ENCODE measurements at places on chromosomes 7 and 10.

- no peak for DNase-seq
These were observed 4.3 kb upstream of the STX1A start for GRCh38 chr7:73723813-73724212.

DNA sequence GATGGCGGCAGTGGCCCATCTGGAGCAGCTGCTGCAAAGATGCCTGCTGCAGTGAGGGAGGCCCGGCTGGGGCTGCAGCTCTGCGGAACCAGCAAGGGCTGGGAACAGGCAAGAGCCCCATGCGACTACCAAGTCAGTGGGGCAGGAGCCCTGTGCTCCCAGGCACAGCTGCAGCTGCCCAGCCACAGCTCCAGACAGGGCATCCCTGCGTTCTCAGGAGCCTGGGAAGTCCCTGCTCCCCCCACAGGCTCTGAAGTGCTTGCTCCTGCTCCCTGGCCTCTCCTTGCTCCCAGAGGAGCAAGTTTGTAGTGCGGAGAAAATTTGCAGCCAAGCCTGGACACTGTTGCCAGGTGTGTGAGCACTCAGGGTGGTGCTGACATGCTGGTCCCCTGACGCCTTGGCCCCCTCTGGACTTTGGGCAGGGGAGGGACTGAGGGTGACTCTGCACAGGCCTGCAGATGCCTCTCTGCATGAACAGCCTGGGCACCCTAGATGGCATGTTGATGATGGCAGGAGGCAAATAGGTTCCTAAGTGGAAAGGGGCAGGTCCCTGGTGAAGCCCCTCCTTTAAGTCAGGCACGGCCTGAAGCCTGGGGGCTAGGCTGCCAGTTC, 105.6 kb downstream of the LYZL1 start:
- no peak for DNase-seq

DNA sequence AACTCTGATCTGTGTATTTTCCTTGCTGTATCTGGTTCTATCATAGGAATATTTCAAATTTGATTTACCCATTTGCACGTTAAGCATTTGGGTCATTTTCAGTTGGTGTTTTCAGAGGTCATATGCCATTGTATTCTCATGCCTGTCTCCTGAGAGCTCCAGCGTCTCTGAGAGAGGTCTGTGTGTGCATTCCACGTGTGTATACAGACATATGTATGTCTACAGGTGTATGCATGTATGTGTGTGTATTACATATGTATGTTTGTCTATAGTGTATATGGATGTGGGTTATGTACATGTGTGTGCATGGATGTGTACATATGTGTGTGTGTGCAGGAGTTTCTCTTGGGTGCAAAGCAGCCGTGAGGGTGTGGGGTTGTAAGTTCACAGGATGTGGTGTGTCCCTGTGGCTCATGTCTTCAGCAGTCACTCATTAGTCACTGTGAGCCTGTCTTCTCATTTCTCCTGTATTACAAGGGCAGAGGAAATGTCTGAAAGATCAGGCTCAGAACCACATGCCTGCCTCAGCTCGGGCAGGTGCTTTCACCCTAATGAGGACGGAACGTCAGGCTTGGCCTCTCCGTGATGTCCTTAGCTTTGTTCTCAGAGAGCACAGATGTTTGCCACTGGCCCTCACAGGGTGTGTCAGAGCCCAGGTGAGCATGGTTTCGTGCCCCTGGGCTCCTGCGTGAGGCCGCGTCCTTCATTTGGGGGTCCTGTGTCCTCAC, 101.6 kb downstream of the NKX6-2 start:
- peak; percentile 13 for DNase-seq

GRCh38 chr7:140403878-140404564, at the start of gene RAB19:
Gene RAB19, plus strand, starts transcription at chr7:140404058. Its CDS starts 3,589 bp downstream, at chr7:140407647.
- peak; percentile 71 for DNase-seq

DNA sequence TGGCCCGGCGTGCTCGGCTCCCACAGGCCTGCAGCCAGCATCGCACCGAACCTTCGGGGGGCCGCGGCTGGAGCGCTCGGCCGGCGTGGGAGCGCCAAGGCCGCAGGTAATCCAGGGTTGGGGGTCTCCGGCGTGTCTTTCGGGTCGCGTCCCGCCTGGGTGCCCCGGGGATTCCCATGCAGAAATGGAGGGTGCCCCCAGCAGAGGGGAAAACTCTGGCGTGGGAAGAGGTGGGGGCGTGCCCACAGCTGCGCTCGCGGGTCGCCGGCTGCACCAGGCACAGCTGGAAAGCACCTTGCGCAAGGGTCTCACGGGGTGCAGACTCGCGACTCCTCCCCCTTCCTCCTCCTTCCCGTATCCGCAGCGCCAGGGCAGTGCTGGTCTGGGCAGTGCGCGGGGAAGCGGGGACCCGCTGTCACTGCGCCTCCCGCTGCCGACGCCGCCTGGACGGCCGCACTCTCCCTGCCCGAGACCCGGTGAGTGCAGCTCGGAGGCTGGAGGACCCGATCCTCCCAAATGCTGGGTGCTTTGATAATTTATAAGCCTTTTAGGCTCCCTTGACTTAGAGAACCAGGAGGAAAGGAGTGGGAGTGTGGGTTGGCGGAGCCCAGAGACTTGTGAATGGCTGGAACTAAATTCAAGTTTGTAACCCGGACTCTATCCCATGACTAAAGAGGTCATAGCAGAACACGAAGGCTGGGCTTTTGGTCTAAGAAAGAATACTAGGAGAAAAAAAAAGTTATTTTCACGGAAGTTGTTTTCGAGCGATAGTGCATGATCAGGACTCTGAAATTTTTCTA, 489 bp downstream of the MAP3K8 start:
- peak; percentile 85 for DNase-seq

- DNase-seq, result no peak
These were observed 30.8 kb downstream of the TM9SF3 start for GRCh38 chr10:96556003-96556402.

DNA sequence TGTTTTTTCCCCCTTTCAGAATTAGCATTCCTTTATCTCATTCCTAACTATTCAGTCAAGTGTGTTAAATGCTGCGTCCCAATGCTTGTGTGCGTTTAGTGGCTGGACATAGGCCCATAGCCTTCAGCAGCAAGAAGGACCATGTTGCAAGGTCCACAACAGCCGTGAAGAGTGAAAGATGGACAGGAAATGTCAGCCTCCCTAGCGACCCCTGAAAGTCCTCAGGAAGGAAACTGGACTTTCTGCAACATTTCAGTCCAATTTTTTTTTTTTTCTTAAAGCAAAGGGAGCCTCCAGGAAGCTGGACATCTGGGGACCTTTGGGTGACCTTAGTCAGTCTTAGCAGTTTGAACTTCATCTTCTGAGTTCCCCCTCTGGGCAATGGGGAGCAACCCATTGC, 550.7 kb upstream of the MGMT start:
- DNase-seq, result no peak

GRCh38 chr7:39304668-39305405, 261.4 kb upstream of the YAE1 start:
- no peak for DNase-seq

- no peak for DNase-seq
These were observed 120.7 kb upstream of the PPIF start for GRCh38 chr10:79226391-79227245.

GRCh38 chr7:115178835-115179234, 256.9 kb downstream of the MDFIC start:
- DNase-seq, result no peak

GRCh38 chr10:78875932-78876331, 192.8 kb upstream of the ZMIZ1 start:
- DNase-seq, result no peak

GRCh38 chr10:50360077-50360850, 108.9 kb upstream of the ASAH2 start:
- no peak for DNase-seq

GRCh38 chr7:22393913-22394729, 37.2 kb upstream of the RAPGEF5 start:
- no peak for DNase-seq

DNA sequence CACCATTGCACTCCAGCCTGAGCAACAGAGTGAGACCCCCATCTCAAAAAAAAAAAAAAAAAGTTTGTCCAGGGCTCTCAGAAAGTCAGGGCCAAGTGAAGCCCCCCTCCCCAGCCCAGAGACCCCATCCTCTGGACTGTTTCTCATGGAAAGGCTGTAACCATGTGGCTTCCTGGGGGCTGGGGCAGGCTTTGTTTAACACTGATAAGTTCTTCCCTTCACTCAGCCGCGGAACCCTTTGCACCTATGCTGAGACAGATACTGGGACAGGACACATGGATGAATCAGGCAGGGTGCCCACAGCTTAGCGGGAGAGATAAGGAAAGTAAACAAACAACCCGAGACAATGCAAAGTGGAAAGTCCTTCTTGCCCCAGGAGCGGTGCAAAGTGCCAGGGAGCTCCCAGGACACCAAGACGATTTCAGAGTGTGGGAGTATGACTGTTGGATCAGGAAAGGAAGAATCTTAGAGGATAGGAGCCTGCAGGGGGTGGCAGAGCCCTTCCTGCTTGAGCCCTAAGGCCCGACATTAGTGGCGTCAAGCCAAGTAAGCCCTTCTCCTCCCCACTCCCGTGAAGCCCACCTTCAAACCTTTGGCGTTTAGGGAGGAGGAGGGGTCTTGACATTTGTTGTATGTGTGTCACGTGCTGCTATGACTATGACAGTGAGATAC, 11.6 kb downstream of the MLXIPL start:
- DNase-seq, result no peak

All from CD4-positive, alpha-beta T cell treated with Interleukin-4 for 1 hour (primary cell).